ENCODE measurements at places on chromosomes 1 and 21.

DNA sequence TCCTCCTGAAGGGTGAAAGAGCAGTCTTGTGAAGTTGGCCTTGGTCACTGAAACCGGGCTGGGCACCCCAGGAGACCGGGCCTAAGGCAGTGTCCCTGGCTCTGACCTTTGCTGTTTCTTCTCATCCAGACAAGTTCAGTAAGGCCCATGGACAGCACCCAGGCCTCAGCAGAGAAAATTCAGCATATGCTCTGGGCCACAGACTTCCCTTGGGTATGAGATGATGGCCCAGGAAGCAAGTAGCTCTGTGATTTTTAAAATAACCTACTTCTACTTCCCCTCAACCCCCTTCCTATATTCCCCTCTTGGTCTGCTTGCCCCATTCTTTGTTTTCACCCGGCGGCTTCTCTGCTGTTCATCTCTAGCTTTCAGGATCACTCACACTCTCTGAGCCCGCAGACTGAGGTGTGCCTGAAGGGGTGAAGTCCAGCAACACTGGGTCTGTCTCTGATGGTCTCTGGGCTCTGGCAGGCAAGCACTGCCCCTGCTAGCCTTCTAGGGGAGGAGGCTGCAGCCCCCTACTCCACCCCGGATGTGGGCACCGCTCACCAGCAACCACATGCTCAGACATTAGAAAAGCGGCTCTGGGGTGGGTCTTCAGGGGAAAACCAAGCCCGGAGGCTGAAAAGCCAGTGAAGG, 2.9 kb upstream of the GPR25 start:
- no peak for DNase-seq

- peak; percentile 46 for DNase-seq
Observed at GRCh38 chr1:150484431-150484830, 2.8 kb upstream of the TARS2 start.

- peak; percentile 18 for DNase-seq
Observed at GRCh38 chr1:147600119-147601111, 59.1 kb downstream of the BCL9 start.

GRCh38 chr1:9443913-9444445, 95.3 kb upstream of the SLC25A33 start:
- DNase-seq, result peak; percentile 26

DNA sequence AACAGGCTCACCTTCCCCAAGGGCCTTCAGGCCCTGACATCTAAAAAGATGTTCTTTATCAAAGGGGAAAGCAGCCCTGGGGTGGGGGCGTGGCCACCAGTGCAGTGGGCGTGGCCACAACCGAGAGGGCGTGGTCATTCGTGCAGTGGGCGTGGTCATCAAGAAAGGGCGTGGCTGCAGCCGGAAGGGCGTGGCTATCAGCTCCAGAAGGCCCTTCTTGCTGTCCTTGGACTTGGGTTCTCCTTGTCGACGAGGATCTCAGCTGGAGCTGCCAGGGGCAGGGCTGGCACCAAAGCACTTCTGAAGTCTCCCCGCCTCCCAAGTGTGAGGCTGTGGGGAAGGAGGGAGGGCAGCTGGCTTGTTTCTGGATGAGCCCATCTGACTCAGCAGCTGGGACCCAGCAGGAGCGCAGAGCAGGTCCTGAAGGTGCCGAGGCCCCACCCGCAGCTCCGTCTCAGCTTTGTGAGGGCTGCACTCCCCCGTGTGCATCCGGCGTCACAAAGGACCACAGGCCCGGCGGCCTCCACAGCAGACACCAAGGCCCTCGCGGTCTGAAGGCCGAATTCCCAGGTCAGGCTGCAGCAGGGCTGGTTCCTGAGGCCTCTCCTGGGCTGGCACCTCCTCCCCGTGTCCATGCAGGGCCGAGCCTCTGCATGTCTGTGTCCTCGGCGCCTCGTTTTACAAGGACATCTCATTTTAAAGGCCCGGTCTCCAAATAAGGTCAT, 12.8 kb downstream of the PDE9A start:
- peak; percentile 69 for DNase-seq

Data from RWPE1 (cell line).